ENCODE measurements at places on chromosomes 13 and 19.

DNA sequence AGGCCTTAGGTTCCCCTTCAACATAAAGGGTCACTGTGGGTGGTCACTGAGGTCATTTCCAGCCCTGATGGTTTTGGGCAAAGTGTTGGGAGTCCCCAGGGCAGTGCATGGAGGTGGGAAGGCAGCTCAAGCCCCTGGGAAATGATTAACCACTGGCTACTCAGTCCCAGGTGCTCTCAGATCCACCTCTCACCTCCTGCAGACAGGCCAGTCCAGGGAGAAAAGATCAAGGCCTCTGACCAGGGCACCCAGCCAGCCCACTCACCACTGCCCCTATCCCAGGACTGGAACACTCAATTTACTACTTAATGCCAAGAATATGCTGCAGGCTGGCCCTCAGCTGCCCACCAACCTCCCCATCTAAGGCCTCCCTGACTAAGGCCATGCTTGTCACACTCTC lies 1307.9 kb downstream of the UQCRFS1 start:
- no peaks in the 10 kb centered on the region for H3K27me3 ChIP-seq
- no peak overlapping the region for H3K27ac ChIP-seq
- H3K4me3 ChIP-seq, result no peak overlapping the region
- H3K4me1 ChIP-seq, result no peaks in the 10 kb centered on the region
- DNase-seq, result no peak

DNA sequence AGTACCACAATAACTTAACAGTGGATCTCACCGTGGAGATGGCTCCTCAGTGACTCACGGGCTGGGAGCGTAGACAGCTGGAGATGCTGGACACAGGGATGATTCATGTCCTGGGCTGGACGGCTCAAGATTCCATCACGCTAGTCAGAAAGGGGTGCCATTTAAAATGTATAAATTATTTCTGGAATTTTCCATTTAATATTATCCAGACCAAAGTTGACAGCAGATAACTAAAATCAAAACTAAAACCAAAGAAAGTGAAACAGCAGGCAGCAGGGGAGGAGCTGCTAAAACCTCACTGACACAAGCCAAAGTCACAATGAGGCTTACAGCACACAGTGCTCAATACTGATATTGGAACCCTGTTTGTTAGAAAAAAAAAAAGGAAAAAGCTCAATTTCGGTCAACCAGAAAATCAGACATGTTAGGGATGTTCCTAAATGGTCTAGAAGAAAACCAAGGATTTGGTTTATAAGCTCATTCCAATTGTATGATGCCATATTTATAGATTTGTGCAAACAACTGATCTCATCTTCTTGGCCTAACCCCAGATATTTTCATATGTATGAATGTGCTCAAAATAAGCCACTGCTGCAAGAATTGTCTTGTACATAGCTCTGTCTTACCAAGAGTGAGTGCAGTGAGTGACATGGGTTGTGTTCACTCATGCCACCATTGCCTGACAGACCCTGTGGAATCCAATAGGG lies 111.8 kb downstream of the SACS start:
- DNase-seq, result peak; percentile 62
- no peak overlapping the region for H3K27ac ChIP-seq
- no peaks in the 10 kb centered on the region for H3K27me3 ChIP-seq
- H3K36me3 ChIP-seq, result no peaks in the 10 kb centered on the region

- H3K27me3 ChIP-seq, result no peaks in the 10 kb centered on the region
- no peak for DNase-seq
- no peaks in the 10 kb centered on the region for H3K36me3 ChIP-seq
- H3K4me3 ChIP-seq, result no peak overlapping the region
- H3K27ac ChIP-seq, result no peak overlapping the region
Observed at GRCh38 chr13:35979361-35979951, 151.7 kb downstream of the DCLK1 start.

- no peak for DNase-seq
- no peaks in the 10 kb centered on the region for H3K27me3 ChIP-seq
- no peak overlapping the region for H3K4me3 ChIP-seq
Observed at GRCh38 chr13:53054569-53054968, 26.0 kb downstream of the OLFM4 start.

- no peaks in the 10 kb centered on the region for H3K36me3 ChIP-seq
- H3K4me3 ChIP-seq, result no peak overlapping the region
Observed at GRCh38 chr13:102172406-102172805, 229.4 kb downstream of the FGF14 start.
